ENCODE measurements at places on chromosomes 1 and 21.

DNA sequence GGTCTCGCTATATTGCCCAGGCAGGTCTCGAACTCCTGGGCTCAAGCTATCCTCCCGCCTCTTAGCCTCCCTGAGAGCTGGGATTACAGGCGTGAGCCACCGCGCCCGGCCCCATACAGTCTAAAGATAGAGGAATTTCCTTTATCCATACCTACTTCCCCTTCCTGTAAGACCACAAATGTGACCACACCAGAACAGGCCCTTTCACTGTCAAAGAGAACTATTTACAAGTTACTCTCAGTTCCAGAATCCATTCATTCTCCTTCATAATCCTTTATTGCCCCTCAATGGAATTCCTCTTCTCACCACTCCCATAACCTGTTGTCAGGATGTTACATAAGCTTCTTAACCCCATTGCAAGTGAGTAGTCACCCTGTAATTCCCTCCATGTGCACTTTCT is 26.3 kb upstream of the SLC5A9 start:
- no peak for DNase-seq

DNA sequence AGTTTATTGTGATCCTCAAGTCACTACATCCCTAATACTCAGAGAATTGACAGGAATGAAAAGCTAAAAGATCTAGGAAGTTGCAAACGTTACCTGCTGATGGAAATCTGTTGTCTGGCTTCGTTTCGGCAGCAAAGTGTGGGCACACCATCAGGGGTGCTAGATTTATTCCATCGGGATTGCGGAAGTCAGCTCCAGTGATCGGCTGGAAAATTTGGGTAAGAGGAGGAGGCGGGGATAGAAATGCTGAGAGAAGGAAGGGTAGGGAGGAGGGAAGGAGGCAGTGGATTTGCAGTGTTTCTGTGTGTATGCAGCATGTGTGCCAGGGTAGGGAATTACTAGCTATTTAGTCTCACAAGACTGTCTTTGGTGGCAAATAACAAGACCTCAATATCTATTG is at the start of gene CTSK:
CTSK (minus strand) TSS at position 140 of the 400 bp plus-strand sequence. CDS start 1,455 bp downstream, outside the sequence.
- DNase-seq: no peak

DNA sequence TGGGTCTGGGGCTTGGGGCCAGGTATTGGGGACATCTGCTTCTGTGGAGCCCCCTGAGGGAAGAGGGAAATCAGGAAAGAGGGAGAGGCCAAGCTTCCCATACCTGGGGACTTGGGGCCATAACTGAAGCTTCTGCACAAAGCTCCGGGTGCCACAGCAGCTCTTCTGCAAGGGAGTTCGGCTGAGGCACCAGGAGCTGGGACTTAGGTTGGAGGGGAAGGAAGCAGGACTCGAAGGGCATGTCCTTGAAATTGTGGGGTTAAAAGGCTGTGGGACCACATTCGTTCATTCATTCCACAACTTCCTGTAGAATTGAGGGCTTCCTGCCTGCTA is 1.7 kb upstream of the EPS8L3 start:
- DNase-seq: no peak

- DNase-seq: no peak
Measured at GRCh38 chr1:227944090-227944930, 3.4 kb downstream of the WNT9A start.

DNA sequence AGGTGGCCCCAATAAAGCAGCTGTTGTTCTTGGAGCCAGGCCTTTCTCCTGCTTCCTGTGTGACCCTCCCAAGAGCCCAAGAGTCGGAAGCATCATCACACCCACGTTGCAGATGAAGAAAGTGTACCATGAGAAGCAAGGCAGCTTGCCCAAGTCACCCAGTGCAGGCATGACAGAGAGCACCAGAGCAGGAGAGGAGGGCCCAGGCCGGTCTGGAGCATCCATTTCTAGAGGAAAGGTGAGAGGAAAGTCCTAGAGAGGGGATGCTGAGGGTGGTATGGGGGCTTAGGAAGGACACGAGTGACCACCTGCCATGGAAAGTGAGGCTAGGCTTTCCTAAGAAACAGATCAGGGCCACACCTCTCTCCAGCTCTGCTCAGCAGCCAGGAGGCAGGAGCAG is 47.0 kb downstream of the C1orf198 start:
- no peak for DNase-seq

- no peak for DNase-seq
Measured at GRCh38 chr1:207691841-207692240, 46.9 kb downstream of the CR1L start.

- DNase-seq: no peak
Measured at GRCh38 chr1:11887666-11888007, 28.9 kb upstream of the NPPB start.

Measured in naive thymus-derived CD8-positive, alpha-beta T cell (primary cell).